Fibroblast of upper back skin (primary cell): ENCODE measurements at places on chromosomes 12 and 14.

GRCh38 chr12:27575762-27576118, 51.7 kb downstream of the PPFIBP1 start:
- DNase-seq = no peak

DNA sequence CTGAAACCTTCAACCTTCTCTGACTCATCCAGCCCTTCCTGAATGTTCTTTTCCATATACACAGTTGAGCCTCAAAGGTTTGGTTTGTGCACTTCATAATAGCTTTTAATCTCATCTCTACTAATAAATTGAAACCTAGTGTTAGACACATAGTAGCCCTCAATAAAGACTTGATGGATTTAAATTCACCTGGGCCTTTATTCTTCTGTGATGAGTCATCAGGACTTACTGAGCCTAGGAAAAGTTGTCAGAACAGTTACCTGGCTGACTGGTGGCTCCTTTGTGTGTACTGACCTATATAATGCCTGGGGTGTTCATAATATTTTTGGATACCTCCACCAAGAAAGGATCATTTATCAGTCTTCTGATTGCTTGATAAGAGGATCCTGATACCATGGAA, 86.4 kb upstream of the NTF3 start:
- DNase-seq = no peak

DNA sequence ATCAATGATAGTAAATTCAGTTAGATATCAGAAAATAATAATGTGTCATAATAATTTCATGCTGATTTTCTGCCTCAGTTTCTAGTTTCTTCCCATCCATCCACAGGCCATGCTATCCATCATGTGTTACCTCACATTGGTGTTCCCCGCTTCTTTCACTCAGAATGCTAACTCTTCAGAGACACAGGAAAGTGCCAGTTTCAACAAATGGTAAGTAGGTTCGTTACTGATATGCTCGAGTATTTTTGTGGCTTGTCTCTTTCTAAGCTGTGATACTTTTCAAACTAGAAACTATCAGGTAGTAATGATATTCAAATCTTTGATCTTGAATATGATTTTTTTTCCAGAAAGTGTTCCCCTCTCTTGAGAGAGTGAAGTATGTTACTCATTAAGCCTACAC, 1.5 kb downstream of the KLRB1 start:
- DNase-seq = no peak

- DNase-seq = no peak
Observed at GRCh38 chr12:109582636-109583035, 9.0 kb downstream of the MVK start.

- DNase-seq = no peak
Observed at GRCh38 chr14:96285667-96286066, 29.7 kb downstream of the BDKRB1 start.

DNA sequence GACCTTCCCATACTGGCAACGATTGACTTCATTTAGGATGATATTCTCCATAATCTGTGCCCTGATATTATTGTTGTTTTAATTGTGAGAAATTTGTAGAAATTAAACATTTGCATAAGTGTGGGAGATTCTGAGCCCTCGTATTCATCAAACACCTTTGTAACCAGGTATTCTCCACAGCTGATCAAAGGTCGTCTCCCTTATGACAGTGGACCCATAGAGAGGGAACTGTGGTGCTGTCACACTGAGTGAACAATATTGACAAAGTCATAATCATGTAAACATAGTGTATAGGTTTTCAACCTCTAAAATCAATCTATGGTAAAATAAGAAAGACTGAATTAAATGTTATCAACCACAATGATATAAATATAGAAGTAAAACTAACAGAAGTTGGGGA, 14.9 kb upstream of the PLEKHG3 start:
- DNase-seq = no peak

GRCh38 chr14:90506748-90507147, 109.9 kb downstream of the CALM1 start:
- DNase-seq = no peak

GRCh38 chr12:6322969-6323339, 12.5 kb downstream of the PLEKHG6 start:
- DNase-seq = no peak

GRCh38 chr12:2390850-2391390, 338.1 kb downstream of the CACNA1C start:
- DNase-seq = no peak

DNA sequence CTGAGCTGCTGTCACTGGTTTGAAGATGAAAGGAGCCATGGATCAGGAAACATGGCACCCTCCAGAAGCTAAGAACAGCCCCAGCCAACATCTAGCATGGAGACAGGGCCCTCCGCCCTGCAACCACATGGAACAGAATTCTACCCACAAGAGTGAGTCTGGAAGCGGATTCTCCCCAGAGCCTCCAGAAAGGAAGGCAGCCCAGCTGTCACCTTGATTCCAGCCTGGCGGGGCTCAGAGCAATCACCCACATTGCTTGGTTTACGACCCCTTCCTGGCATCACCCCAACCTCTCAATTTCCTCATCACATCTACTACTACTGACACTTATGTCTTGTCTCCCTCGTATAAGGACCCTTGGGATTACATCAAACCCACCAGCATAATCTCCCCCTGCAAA, 38.5 kb downstream of the OAS2 start:
- DNase-seq = no peak

DNA sequence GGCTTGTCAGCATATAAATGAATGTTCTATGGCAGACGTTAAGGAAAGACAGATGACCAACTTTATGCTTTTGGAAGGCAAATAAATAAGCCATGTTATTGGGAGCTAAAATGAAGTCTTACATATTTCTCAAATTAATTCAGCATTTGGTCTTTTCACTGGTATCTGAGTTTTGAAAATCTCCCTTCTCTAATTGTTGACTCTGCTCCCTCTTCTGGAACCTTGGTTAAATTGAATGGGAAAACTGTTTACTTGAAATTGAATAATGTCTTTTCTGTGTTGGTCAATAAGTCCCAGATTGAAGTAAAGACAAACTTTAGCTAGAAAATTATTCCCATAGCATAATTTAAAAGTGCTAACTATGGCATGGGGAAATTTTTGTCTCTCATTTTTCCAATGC, 38.7 kb downstream of the LGR5 start:
- DNase-seq = no peak

GRCh38 chr12:23140710-23141109, 515.7 kb downstream of the ETNK1 start:
- DNase-seq = peak; percentile 16

GRCh38 chr14:79701371-79701770, 509.9 kb downstream of the DIO2 start:
- DNase-seq = no peak

DNA sequence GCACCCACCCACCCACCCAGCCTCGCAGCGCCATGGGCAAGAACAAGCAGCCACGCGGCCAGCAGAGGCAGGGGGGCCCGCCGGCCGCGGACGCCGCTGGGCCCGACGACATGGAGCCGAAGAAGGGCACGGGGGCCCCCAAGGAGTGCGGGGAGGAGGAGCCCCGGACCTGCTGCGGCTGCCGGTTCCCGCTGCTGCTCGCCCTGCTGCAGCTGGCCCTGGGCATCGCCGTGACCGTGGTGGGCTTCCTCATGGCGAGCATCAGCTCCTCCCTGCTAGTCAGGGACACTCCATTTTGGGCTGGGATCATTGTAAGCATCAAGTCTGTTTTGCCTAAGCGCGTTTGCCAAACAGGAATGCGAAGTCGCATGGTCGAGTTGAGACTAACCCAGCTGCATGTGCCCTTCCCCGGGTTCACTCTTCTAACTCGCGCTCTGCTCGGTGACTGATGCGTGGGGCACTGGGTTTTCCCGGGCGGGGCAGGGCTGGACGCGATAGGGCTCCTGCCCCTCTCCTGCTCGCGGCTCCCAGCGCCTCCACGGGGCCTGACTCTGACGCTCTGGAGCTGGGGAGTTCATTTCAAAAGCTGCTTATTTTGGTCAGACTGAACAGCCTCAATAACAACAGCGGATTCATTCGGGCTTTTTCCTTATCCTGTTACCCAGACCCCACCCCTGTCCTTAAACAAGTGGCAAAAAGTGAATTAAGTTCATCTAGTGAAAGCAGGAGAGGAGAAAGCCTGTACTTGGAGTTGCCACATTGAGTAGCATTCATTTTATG, 458 bp downstream of the SSPN start:
- DNase-seq = peak; percentile 35

DNA sequence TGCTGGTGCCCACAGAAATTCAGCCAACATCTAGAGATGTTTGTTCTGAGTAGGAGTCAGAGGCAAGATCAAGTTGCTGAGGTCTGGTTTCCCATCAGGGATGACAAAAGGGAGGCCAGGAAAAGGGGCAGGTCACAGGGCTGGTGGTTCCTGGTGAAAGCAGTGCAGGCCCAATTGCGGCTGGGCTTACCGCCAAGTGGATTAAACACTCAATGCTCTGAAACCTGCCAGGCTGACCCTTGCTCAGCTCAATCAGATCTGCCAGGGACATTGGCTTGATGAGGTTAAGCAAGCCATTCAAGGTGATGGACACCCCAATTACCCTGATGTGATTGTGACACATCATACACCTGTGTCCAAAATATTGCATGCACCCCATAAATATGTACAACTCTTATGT, 5.5 kb upstream of the OAS1 start:
- no peak for DNase-seq

- no peak for DNase-seq
Observed at GRCh38 chr14:99401211-99401610, 79.4 kb downstream of the SETD3 start.

DNA sequence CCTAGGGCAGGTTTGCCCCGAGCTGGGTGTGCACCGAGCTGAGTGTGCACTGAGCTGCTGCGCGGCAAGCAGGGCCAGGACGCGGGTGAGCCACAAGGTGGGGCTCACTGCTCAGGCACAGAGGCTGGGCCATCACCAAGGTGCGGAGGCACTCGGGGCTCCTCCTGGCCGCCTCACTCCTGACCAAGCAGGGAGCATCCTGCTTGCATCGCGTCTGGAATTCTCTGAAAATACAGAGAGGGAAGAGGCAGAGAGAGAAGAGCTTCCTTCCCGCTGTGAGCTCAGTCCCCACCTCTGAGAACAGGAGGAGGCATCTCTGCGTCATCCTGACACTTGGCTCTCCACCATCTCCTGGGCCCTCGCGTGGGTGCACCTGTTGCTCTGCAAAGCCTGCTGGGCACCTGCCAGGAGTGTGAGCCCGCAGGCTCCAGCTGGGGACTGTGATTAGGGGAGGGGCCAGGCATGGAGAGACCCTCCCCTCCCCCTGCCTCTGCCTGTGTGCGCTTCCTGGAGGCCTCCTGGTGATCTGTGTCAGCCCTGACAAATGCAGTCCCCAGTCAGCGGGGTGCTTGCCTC, 116.3 kb downstream of the GLT1D1 start:
- DNase-seq = no peak

- DNase-seq = no peak
Observed at GRCh38 chr14:74898694-74899093, 17.0 kb downstream of the DLST start.
